ENCODE measurements at places on chromosomes 16 and 17.

DNA sequence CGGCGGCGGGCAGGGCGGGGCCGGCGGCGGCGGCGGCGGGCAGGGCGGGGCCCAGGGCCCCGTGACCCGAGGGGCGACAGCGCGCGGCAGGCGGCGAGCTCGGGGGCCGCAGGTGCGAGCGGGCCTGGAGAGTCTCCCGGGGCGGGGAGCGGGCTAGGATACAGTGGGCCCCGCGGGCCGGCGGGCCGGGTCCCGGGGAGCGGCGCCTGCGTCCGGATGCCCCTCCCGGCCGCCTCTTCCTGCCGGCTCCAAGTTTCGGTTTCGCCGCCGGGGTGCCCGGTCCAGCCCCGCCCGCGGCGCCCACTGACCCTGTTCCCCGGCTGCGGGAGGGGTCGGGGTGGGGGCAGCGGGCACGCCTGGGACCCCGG is at the start of gene RNF213:
Gene RNF213 (plus strand): TSS at position 62 of the 368 bp plus-strand sequence. CDS start 2,830 bp downstream, outside the sequence.
- DNase-seq, result peak; percentile 24

- DNase-seq, result no peak
Measured at GRCh38 chr17:78432226-78433012, 54.0 kb downstream of the PGS1 start.

GRCh38 chr17:4947411-4948165 is 742 bp downstream of the PFN1 start:
- peak; percentile 50 for DNase-seq

GRCh38 chr17:48625495-48626244 is 488 bp downstream of the HOXB9 start:
- DNase-seq, result no peak

DNA sequence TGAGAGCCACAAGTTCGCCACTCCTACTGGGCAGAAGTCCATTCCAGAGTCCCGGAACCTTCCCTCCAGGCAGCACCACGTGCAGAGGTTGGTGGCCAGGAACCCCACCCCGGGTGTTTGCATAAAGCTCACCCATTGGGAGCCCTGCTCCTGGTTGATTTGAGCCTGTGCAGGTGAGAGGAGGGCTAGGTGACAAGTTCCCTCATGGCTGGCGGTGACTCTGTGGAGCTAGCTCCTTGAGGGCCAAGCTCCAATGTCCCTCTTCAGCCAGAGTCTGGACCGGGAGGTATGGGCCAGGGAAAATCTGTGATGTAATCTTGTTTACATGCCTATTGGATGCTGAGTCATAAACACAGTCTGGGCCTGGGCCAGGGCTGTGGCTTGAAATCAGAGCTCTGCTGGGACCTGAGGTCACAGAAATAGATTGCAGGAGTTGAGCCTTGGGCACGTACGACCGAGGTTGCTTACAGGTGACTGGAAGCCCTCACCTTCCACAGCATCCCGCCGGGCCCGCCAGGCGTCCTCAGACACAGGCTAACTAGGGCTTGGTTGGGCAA is 118.9 kb downstream of the AATF start:
- no peak for DNase-seq

GRCh38 chr16:47072158-47072557 is 71.6 kb downstream of the NETO2 start:
- no peak for DNase-seq

GRCh38 chr17:71883845-71884244 is 237.0 kb upstream of the SOX9 start:
- no peak for DNase-seq

- no peak for DNase-seq
Measured at GRCh38 chr17:61495161-61495857, 43.1 kb downstream of the TBX4 start.

DNA sequence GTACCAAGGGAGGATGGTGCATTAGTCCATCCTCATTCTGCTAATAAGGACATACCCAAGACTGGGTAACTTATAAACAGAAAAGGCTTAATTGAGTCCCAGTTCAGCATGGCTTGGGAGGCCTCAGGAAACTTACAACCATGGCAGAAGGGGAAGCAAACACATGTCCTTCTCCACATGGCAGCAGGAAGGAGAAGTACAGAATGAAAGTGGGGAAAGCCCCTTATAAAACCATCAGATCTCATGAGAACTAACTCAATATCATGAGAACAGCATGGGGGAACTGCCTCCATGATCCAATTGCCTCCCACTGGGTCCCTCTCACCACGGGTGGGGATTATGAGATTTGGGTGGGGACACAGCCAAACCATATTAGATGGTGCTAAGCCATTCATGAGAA is 84.5 kb downstream of the SEC14L1 start:
- DNase-seq, result no peak

- no peak for DNase-seq
Measured at GRCh38 chr17:61337290-61337689, 62.4 kb upstream of the TBX2 start.

- DNase-seq, result no peak
Measured at GRCh38 chr17:73987845-73988509, 215.5 kb upstream of the RPL38 start.

DNA sequence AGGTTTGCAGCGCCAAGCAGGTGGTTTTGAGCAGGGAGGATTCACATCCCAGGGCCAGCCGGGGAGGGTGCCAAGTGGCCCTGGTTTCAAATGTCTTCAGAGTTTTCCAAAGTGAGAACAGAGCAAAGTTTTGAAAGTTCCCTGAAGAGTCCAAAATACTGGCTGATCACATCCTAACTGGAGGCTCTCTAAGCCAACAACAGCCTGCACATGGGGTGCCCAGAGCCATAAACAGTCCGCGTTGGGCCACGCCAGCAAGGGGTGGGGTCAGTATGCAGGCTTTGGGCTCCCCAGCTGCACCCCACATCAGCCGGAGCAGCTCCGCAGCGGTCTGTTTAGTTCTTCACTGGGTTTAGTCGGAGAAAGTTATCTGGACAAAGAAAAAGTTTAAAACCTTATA is 150.9 kb downstream of the C16orf95 start:
- DNase-seq, result no peak

GRCh38 chr16:20410121-20410723 is 888 bp downstream of the ACSM5 start:
- no peak for DNase-seq

DNA sequence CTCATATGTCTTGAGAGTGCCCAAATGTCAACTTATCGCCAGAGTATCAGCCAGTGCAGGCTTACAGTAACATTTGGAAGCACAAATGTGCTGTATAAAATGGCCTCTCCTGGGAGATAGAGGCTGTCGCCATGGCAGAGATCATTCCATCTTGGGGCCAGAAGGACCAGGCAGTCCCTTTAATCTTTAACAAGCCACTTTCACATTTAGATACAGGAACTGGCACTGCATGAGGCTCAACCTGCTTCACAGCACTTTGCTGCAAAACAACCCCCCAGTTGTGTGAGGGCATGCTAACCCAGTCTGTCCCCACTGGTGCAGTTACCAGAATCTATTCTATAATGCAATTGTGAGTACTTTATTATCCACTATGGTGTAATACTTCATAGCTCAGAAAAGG is 4.7 kb upstream of the RFFL start:
- no peak for DNase-seq

DNA sequence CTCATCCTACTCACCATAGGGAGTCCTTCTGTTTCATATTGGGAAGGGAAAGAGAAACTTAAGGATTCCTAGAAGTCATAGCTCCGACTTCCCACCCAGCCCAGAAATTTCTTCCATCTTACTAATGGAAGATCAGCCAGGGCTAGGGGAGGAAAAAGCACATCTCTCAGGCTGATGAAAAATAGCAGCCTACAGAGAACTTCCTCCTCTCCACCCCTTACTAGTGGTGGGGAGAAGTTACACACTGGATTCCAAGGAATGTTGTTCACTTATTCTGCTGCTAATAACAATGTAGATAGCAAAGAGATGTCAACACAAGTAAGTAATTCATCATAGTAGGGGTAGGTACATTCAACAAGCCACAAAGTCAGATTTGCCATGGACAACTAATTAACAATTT is 94.4 kb downstream of the SPACA3 start:
- no peak for DNase-seq
